Activated gamma-delta T cell (primary cell): ENCODE measurements at places on chromosomes 4 and X.

DNA sequence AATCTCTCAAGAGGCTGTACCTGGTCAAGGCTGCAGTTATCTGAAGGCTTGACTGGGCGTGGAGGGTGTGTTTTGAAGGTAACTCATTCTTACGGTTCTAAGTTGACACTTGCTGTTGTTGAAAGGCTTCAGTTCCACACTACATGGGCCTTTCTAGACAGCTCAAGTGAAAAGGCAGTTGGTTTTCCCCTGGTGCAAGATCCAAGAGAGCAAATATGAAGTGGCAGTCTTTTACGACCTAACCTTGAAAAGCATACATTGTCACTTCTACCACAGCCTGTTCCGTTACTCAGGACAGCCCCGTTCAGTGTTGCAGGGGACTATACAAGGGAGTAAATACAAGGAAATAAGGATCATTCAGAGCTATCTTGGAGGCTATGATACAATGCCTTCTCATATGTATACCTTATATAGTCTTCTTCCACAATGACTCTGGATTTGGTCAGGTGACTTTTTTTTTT is 46.2 kb downstream of the PDS5A start:
- no peak for DNase-seq

DNA sequence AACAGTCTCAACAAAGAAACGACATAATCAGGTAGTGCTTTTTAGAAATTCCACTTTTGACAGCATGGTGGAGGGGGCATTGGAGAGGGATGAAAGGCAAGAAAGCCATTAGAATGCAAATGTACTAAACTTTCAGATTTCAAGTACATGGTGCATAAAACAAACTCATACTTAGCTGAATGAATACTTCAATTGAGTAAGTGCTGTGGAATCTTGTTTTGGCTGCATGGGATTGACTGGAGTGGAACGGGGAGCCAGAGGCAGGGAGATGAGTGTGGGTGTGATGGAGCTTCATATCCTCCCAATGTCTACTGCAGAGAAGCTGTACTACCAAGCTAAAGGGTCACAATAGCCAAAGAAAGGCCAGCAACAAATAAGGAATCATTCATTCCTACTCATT is 52.4 kb downstream of the USP46 start:
- DNase-seq = no peak

DNA sequence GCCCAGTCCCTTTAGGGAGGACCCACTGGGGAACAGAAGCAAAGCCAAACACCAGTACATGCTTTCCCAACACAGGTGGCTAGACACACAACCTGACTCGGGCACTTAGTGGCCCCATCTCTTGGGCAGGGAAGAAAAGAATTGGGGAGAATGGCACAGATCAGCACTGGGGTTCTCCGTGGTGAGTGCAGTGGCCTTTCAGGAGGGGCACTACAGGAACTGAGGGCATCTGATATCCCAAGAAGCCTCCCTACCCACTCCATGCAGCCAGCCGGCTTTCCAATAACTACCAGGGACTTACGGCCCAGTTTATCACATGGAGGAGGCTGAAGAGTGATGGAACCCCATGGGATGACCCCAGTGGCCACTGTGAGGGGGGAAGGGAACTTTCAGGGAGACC is 23.0 kb downstream of the RGN start:
- no peak for DNase-seq

- no peak for DNase-seq
Measured at GRCh38 chr4:151460434-151460833, 51.5 kb downstream of the FHIP1A start.

- no peak for DNase-seq
Measured at GRCh38 chr4:86482306-86483172, 111.6 kb upstream of the PTPN13 start.

DNA sequence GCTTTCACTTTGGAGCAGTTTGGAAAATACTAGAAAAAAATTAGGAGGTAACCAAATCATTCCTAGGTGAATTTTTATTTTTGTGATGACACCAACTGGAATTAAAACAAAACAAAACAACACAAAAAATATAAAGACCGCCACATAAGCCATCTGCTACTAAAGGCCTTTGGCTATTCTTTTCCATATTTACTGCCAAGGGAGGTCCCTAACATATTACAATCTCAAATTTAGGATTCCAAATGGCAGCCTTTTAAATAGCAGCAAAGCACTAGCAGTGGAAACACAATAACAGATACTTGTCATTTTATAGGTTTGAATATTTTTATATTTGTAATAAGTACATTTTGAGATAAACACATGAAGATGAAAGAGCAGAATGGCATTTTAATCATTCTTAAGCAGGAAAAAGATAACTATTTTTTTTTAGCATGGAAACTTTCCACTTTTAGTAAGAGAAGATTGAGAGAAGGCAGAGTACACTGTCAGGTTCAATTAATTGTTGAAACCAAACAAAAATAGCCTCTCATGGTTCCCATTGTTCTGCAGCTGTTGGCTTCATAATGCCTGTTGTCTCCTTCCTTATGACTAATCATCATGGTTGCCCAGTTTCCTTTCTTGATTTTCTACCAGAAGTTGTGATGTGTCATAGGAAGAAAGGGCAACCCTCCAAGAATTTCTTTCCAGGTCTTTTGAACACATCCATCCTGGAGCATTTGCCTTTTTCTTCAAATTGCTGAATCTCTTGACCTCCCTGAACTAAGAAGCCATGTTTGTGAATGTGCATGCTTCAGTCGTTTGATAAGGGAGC is 219.0 kb upstream of the EMCN start:
- DNase-seq = no peak

- no peak for DNase-seq
Measured at GRCh38 chr4:175540732-175541131, 271.3 kb downstream of the GPM6A start.

GRCh38 chr4:95085124-95085833 is 327.5 kb downstream of the BMPR1B start:
- no peak for DNase-seq

- DNase-seq = no peak
Measured at GRCh38 chrX:150569155-150569477, 695 bp downstream of the MTM1 start.

DNA sequence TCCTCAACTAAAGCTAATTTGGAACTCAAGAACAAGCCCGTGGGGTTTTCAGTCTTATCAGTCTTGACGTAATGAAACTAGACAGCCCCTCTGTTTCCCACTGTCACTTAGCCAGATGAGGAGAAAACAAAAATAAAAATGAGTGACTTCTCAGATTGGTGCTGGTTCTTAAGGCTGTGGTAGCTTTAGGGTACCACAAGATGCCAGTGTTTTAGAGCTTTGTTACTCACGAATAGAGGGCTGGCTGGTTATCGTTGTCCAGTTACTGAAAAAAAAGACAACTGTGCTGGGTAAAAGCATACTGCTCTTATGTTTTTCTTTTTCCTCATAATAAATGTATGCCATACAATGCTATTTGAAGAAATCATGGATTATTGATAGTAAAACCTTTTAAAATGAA is 796.7 kb downstream of the RAPGEF2 start:
- DNase-seq = no peak

GRCh38 chrX:621705-622503 is 8.7 kb upstream of the SHOX start:
- no peak for DNase-seq

DNA sequence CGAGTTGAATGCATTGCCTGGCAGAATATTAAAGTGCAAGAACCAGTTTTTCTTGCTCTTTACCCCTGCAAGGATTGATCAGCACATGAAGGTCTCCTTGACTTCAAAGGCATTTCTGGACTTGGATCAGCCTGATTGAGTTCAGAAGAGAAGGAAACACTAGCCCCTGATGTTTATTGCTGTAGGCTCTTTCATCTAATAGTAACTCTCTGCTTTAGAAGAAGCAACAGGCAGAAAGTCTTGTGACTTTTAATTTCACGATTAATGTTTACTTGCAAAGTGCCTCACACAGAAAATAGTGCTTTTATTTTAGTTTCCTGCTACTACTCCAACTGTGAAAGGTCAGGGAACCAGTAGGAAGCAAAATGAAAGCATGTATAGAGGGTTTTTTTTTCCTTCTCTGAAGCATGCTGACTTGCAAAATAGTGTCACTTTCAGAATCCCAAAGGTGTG is 69.1 kb downstream of the PCDH7 start:
- no peak for DNase-seq

DNA sequence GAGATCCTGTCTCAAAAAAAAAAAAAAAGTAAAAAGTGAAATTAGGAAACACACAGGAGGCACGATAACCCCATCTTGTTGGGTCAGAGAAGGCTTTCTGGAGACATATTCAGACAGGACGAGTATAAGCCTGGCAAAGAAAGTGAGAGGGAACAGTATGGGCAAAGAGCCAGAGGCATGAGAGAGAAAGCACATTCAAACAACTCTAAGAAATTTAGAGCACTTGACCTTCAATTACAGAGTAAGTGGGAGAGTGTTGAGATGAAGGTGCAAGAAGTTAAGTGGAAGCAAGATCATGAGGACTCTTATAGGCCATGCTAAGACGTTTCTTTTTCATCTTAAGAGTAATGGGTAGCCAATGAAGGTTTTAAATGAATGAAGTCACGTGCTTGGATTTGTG is 70.4 kb downstream of the ELOVL6 start:
- no peak for DNase-seq

DNA sequence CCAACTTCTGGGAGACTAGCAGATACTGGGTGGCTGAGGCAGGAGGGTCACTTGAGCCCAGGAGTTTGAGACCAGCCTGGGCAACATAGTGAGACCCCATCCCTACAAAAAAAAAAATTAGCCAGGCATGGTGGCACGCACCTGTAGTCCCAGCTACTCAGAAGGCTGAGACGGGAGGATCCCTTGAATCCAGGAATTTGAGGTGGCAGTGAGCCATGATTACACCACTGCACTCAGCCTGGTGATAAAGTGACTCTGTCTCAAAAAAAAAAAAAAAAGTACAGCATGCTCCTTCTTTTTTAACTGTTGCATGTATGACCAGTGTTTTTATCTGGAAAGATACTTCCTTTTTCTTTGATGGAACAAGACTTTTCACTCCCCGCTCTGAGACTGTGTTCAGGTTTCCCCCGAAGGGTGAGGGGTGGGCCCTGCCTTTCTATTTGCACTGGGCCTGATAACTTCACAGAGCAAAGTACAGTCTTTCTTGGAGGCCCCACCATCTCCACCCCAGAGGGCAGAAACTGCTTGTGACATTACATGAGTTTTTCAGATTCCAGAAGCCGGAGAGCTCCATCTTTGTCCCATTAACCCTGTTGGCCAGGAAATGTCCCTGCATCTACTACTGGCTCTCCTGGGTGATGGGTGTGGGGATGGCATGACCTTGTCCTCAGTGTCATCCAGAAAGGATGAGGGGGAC is 35.2 kb downstream of the NYX start:
- DNase-seq = no peak

DNA sequence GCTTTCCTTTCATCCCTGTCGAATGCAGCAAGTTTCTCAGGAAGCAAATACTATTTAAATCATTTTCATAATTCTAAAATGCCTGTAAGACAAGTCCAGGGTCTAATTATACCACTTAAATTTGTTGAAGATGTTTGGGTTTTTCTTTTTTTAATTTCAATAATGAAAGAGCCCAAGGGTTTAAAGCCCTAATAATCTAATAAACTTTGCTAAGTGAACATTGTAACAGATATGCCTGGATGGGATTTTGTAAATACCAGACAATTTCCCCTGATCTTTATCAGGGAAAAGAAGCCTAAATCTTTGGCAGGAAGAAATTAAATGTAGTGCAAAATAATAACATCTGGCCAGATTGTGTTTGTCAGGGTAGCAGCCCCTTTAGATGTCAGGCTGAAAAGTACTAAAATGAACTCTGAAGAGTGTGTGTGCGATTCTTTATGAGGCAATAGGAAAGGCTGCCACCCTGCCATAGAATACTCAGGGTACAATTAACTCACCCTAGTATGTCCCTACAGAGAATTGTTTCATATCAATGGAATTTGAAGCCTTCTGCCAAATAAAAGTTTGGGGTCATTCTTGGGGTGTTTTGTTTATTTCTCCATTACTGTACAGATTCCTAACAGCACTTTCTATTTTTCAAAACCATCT is 45.6 kb downstream of the GPC3 start:
- no peak for DNase-seq

DNA sequence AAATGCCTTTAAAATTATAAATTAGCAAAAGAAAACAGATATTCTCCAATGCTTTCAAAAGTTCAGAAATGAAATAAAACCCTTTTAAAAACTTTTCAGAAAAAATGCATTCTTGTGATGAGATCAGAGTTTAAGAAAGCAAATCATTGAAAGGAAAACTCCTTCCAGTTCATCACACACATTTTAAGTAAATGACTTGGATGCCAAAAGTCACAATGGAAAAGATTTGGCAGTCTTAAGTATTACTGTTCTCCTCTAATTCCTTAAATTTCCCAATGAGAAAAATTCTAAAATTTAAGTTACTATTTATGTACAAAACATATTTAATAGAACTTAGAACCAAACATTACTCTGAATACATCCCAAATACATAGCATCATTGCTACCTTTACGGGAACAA is 21.1 kb downstream of the HOPX start:
- no peak for DNase-seq

GRCh38 chr4:125070861-125071260 is 243.9 kb upstream of the FAT4 start:
- no peak for DNase-seq

GRCh38 chrX:73849073-73849472 is 286.1 kb downstream of the CHIC1 start:
- DNase-seq = no peak

- DNase-seq = peak; percentile 13
Measured at GRCh38 chr4:100189820-100190642, at the start of gene DDIT4L. DDIT4L (minus strand) TSS chr4:100190468; CDS start chr4:100189983, 485 bp downstream.

GRCh38 chr4:5883916-5884315 is 9.0 kb downstream of the CRMP1 start:
- DNase-seq = no peak

- DNase-seq = no peak
Measured at GRCh38 chr4:108139089-108139488, 29.6 kb downstream of the LEF1 start.

GRCh38 chr4:112931001-112931400 is 118.5 kb upstream of the ANK2 start:
- DNase-seq = no peak

GRCh38 chrX:41332005-41332404 is 2.0 kb upstream of the DDX3X start:
- DNase-seq = no peak

DNA sequence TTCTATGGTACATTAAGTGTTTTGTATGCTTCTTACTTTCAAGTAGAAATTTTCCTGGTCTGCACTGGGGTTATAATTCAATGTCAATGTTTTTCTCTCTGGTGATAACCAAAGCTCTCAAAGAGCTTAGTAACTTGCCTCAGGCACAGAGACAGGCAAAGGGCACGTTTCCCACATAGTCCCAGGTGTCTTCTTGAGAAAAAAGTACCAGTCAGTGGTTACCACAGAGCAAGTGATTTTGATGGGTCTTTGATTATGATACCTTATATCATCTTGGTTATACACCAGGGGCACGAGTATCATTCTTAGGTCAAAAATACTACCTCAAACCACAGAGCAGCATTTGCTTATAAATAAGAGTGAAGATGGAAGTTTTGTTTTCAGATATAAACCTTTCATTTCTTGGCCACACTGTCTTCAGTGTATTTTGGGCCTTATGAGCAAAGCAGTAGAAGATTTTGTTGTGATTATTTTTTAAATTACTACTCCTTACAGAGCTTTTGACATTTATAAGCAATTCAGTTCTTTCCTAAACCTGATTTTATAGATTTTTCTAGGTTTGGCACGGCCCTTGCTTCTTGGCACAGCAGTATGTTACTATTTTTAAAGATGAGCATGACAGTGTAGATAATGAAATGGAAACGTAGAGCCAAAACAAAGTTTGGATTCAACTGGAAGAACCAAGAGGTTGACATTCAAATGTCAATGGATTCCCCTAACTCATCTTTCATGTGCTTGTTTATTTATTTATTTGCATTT is 85.3 kb upstream of the TLL1 start:
- DNase-seq = no peak
